ENCODE measurements at places on chromosomes 6 and 20. TPM values are rescaled to one million over a fixed set of nuclear protein-coding genes. Genes with fewer than 3 reads are reported as not detected.

FAM162B gene
- 7.7 TPM for polyA plus RNA-seq

RBM24 gene
- 1.1 TPM for polyA plus RNA-seq

UST gene
- 12.6 TPM for polyA plus RNA-seq

NKAIN4 gene
- 30.7 TPM for polyA plus RNA-seq

CHRNA4 gene
- polyA plus RNA-seq: 6.1 TPM

OR2J3 gene
- polyA plus RNA-seq: not detected

MOXD1 gene
- 303 TPM for polyA plus RNA-seq

All from right renal pelvis (tissue), 4 donors.